ENCODE measurements at places on chromosomes 3 and 15. TPM values are rescaled to one million over a fixed set of nuclear protein-coding genes. Genes with fewer than 3 reads are reported as not detected.

DNA sequence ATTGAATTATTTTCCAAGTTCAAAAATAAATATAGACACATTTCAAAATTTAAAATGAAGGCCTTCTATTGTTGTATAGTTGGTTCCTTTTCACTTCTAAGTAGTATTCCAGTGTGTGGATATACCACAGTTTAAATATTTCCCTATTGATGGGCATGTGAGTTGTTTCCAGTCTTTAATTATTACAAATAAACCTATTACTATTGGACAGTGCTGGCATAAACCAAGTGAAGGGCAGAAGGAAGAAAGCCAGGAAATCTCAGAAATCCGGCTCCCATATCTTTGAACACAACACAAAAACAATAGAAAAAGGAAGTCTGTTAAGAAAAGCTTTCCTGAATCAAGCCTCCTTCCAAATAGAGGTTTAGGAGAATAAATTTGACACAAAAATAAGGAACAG is 26.1 kb downstream of the GOLGB1 start:
- DNase-seq, result no peak

KCNH8 gene
- 0.57 TPM for total RNA-seq

- DNase-seq, result no peak
These were observed 35.0 kb upstream of the COLQ start for GRCh38 chr3:15556512-15556911.

ATP13A5 gene
- 0.35 TPM for total RNA-seq

DNA sequence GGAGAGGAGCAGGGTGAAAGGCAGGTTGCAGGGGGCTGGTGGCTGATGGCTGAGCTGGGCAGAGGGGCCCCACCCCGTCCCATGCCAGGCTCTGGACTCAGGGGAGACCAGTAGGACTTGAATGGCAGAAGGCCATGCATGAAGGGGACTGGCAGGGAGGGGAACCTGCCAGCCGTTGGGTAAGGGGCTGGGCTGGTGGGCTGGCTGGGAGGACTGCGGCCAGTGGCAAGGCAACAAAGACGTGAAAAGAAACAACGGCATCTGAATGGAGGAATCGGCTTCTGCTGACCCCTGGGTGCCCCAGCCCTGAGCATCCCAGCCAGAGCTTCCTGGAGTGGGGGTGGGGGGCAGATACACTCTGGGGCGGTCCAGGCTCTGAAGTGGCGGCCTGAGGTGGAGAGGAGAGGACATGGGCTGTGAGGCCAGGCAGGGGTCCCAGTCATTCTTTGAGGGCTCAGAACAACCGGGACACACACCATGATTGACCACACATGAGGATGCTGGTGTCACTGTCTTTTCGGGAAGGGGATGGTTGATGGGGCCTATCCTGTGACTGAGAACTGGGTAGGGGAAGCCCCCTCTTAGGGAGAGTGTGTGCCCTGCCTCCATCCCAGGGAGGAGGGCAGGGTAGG is 11.7 kb downstream of the GLYCTK start:
- no peak for DNase-seq

LRRK1 gene
- 5.7 TPM for total RNA-seq

- no peak for DNase-seq
These were observed 17.4 kb downstream of the NANOGP8 start for GRCh38 chr15:35067496-35068347.

HESX1 gene
- total RNA-seq, result not detected

DNA sequence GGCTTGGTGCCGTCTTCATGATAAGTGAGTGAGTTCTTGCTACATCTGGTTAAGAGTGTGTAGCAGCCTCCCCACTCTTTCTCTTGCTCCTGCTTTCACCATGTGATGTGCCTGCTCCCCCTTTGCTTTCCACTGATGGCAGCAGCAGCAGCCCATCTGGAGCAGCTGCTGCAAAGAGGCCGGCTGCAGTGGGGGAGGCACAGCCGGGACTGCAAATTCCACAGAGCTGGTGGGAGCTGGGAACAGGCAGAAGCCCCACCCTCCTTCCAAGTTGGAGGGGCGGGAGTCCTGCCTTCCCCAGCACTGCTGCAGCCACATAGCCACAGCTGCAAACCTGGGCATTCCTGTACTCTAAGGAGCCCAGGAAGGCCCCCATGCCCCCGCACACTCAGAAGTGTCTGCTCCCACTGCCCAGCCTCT is 62.8 kb upstream of the IMPG2 start:
- no peak for DNase-seq

DNA sequence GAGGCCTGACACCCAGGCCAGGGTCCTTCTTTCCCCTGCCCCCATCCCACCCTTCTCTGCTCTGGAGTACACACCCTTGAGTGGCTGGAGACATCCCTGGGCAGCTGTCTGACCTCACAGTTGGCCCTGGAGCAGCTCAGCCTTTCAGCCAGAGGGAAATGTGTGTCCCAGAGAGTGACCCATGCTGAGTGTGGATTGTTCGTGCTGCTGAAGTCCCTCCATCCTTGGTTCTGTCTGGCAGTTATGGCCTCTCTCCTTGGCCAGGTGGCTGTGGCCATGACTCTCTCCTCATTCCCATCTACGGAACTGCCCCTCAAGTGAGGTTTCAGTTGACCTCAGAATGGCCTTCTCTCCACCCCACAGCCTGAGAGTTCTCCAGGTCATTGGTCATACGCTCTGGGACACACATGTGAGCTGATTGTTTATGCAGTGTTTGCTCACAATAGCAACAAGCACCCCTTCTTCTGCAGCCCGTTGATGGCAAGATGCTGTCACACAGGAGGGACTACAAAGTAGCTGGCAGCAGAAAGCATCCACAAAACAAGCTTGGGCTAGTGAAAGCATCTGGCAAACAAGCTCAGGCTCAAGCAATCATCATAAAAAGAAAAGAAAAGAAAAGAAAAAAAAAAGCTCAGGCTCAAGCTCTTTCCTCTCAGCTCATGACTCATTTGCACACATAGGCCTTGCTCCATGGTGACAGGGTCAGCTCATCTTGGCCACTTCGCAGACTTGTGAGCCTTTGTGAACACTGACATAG is 55.3 kb upstream of the ITGA11 start:
- DNase-seq, result no peak

DNA sequence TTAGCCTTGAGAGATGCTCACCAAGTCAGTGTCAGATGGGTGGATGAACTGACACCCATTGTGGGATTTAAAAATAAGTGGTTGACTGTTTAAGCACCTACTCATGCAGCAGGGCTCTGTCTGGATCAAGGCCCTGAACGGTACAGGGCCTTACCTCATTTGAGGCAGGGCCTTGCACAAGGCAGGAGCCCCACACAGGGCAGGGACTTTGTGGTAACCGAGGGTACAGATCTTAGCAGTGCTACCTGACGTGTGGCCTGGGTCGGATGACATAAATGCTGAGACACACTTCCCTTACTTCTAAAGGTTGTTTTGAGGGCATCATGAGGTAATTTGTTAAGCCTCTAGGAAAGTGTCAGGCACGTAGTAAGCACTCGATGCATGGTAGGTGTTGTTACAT is 59.5 kb upstream of the PLXNA1 start:
- DNase-seq, result no peak

- no peak for DNase-seq
These were observed 89.7 kb downstream of the LIPC start for GRCh38 chr15:58521293-58521991.

FRMD4B gene
- 66.2 TPM for total RNA-seq

NUTM1 gene
- total RNA-seq, result not detected

- no peak for DNase-seq
These were observed 10.6 kb upstream of the LEO1 start for GRCh38 chr15:51982013-51982769.

GRCh38 chr3:130425484-130425883 is 80.0 kb downstream of the COL6A5 start:
- DNase-seq, result no peak

DNA sequence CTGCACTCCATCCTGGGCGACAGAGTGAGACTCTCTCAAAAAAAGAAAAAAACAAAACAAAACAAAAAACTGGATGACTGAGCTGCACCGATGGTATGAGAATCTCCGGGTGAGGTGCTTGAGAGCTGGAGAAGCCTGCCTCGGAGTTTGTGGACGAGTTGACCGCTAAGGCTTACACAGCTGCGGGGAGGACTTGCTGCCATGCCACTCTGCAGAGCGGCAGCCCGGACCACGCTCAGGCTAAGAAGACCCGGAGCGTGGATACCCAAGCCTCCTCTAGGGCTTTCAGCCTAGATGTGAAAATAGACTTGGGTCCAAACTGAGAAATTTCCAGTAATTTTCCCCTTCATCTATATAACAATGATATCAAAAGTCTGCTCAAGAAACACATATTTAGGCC is 16.0 kb downstream of the NRROS start:
- DNase-seq, result no peak

DNA sequence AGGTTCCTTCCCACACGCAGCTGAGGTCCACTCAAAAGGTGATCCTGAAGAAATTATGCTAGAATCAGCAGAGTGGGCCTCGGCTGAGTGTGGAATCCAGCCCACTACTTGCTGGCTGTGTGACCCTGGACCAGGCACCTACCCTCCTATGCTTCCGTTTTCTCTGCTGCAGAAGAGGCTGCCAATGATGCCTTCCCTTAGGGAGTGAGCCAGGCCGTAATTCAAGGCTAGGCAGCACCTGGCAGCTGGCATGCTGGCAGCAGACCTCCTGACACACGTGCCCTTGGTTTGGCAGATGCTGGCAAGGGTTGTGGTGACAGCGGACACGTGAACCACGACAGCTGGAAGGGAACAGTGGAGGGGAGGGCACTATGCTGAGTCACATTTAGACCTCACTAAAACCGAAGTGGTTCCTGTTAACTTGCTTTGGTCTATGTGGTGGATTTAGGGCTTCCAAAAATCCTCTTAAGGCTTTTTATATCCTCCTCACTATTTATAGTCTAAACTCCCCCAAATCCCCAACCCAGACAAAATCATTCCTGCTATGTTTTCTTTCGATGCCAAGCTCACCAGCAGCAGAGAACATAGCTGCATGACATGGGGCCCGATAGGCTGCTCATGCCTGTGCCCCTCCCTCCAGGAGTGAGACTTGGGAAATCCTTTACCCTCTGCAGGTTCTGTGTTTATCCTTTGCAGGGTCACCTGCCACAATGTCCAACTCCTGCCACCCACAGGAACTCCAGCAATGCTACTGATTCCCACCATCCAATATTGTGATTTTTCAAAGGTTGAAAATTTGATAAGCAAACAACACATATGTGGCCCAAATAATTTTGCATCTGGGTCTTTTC is 10.6 kb upstream of the PCSK6 start:
- DNase-seq, result no peak

- DNase-seq, result no peak
These were observed 23.5 kb upstream of the SQOR start for GRCh38 chr15:45611305-45611704.

DNA sequence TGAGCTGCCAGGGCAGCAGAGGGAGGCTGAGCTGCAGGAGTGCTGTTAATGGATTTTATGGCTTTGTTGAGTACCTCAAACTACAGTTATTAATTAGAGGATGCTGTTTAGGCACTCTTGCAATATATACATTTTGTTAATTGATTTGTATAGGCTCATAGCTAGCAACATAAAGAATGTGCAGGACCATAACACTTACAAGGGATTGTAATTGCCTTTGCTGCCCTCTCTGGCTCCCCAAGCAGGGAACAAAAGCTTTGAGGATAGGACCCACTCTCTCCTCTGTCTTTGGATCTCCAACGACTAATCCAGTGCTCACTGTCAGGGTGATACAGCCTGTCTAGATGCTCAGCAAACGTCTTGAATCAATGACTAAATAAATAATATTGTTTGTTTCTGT is 1.2 kb upstream of the CLSTN2 start:
- no peak for DNase-seq

DNA sequence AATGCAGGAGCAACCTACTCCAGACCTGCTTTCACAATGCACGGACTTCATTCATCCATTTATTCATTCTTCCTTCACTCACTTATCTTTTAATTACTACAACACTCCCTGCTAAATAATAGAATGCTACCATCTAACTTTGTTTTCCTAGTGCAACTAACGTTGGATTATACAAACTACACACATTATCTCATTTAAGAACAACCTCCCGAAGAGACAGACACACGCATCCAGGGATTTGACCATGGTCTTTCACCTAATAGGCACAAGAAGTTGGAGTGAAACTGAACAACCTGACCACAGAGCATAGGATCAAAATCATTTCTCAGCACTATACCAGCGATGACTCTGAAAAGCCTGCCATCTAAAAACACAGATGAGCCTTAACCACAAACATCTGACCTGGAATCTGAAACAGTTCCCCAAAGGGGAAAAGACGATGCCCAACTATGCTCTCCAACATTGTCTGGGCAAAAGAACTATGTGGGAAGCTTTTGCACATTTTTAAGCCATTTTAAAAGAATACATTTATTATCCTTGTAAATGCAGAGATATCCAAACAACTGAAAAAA is 21.0 kb downstream of the ZNF385D start:
- no peak for DNase-seq

GRCh38 chr3:105747060-105747541 is 121.7 kb downstream of the CBLB start:
- DNase-seq, result no peak

- no peak for DNase-seq
These were observed 629.2 kb upstream of the NAALADL2 start for GRCh38 chr3:174229916-174230315.

GRCh38 chr15:78004919-78005634 is 72.4 kb downstream of the TBC1D2B start:
- DNase-seq, result no peak

- DNase-seq, result no peak
These were observed 4.7 kb downstream of the CTXND1 start for GRCh38 chr15:80247320-80247719.

GRCh38 chr3:155676252-155676981 is 68.5 kb downstream of the PLCH1 start:
- DNase-seq, result no peak

NECTIN3 gene
- total RNA-seq, result 9.9 TPM

DNA sequence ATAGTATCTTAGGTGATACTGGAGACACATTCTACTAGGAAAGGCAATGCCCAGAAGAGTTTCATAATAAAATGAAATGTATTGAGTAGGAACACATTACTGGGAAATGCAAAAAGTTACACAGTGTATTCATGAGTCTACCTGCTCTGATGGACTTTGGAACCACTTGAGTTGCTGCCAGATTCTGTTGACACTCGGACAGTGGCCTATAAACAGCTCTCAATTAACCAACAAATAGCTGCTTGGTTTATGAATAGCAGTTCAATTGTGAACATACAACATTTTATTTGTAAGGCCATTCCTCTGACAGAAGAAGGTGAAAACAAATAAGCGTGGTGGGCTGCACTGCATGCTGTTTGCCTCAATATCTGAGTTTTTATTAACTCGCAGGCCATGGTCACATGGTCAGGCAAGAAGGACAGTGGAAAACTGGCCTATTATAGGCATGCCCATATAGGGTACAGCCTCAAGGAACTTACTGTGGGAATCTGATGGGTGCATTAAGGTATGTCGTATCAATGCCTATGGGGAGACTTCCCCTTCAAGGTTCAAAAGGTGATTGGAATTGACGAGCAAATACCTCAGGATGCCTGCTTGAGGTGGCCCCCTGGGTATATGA is 66.2 kb downstream of the C3orf80 start:
- no peak for DNase-seq

- DNase-seq, result no peak
These were observed 24.4 kb downstream of the PTPN23 start for GRCh38 chr3:47404955-47405790.

SLC12A1 gene
- total RNA-seq, result not detected

GRCh38 chr3:75218577-75218976 is 445.6 kb upstream of the FRG2C start:
- DNase-seq, result no peak
